Hematopoietic multipotent progenitor cell treated with erythropoietin and hydrocortisone succinate and interleukin-3 and kit ligand, for 4 days (in vitro differentiated cells): ENCODE measurements at places on chromosomes 2 and 18.

DNA sequence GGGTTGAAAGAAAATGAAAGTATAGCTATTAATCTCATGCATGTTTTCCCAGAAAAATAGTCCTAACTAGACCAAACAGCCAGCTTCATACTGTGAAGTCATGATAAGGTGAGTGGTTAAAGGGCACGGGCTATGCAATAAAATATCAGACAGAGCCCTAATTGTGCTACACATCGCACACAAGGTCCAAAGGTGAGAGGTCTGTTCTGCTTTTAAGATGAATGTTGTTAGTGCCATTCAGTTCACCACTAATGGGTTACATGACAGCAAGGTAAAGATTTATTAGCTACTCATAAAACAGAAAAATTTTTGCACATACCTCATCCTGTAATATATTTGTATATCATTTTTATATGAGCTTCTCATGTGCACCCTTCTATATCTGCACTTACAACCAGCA, 105.0 kb upstream of the STK17B start:
- no peak for DNase-seq

DNA sequence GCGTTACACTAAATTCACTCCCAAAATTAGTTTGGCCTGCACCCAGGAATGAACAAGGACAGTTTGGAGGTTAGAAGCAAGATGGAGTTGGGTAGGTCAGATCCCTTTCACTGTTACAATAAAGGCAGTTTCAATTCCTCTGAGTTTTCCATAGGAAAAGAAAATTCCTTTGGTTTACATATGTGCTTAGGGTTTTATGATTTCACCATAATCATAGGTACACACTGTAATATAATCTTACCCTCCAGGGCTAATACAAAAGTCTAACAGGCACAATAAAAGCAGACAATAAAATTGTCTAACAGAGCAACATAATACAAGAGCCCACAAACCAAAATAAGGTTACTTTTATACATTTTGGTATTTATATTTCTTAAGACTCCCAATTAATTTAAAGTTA, 391.5 kb upstream of the KCNJ3 start:
- no peak for DNase-seq

- no peak for DNase-seq
Observed at GRCh38 chr2:47568164-47568850, 165.4 kb downstream of the MSH2 start.

DNA sequence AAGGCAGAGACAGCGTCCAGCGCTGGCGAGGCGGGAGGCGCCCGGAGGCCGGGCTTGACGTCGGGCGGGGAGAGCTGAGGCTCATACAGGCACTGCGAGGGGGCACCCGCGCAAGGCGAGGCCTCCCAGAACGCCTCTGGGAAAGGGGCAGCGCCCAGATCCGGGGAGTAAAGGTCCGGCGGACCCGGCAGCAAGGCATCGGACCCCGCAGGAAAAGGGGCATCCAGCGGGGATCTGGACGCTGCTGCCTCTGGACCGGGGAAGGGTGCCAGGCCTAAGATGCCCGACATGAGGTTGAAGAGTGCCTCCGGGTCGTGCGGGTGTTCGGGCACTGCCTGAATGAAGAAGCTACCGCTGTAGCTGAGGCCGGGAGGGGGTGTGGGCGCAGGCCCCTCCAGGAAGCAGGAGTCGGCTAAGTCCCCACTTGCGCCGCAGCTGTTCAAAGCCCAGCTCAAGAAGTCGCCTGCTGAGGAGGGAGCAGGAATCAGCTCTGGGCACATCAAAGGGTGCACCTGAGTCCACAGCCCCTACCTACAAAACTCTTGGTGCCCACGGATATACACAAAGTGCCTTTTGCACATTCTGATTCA, 937 bp downstream of the EGR4 start:
- peak; percentile 10 for DNase-seq

DNA sequence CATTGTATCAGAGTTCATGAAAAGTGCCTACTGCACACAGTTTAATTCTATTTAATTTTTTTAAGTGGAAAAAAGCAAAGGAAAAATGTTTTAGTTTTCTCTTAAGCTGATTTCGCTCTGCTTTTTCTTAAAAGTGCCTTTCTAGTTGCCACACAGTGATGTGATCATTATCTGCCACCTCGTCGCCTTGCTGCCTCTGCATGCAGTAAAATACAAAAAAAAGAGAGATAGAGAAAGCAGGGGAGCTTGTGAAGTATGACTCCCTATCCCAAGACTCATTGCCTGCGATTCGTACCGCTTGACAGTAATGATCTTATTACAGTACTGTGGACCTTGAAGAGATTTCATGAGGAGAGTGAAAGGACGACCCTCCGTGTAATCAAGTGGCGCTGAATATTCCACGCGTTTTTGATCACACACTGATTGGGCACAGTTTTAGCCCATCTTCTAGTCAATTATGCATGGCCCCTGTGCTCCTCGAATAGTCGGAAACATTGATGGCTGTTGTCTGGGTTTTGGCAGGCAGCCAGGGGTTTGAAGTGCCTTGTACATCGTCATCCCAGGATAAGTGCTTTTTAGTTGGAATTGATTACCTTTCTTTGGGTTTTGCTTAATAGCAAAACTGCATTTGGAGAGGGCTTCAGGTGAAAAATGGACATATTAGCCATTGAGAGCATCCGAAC, 188.3 kb downstream of the GBX2 start:
- DNase-seq = no peak
